Activated CD8-positive, alpha-beta T cell treated with anti-CD3 and anti-CD28 coated beads, Interleukin-2, amount 10 ng/mL, durations not matched to agents 7 days and 5 days (primary cell): ENCODE measurements at places on chromosomes 6 and 20. TPM values are rescaled to one million over a fixed set of nuclear protein-coding genes. Genes with fewer than 3 reads are reported as not detected.

Gene BTBD9
- total RNA-seq, result 12.4 TPM

Gene MYBL2
- total RNA-seq, result 132 TPM

Gene RFX6
- not detected for total RNA-seq

Gene NKX2-2
- total RNA-seq, result not detected

Gene CST7
- 47.5 TPM for total RNA-seq

Gene PHACTR1
- 0.47 TPM for total RNA-seq

Gene CST4
- not detected for total RNA-seq

Gene BPIFB6
- not detected for total RNA-seq

Gene SLC24A3
- not detected for total RNA-seq

Gene CLPSL1
- not detected for total RNA-seq

Gene NDUFAF5
- total RNA-seq, result 34.6 TPM

Gene TMC2
- total RNA-seq, result not detected

Gene AGPAT1
- total RNA-seq, result 40.4 TPM

Gene KHDC1
- total RNA-seq, result 6.8 TPM

Gene TFAP2D
- not detected for total RNA-seq

Gene NKAIN4
- not detected for total RNA-seq

Gene ABHD16B
- not detected for total RNA-seq

Gene ALDH8A1
- 0.45 TPM for total RNA-seq

Gene RIPPLY2
- not detected for total RNA-seq

Gene HTR1E
- total RNA-seq, result not detected

Gene REM1
- not detected for total RNA-seq

Gene SLC22A16
- total RNA-seq, result not detected

Gene TRERF1
- 11.8 TPM for total RNA-seq

Gene PSORS1C2
- not detected for total RNA-seq

Gene ESR1
- 0.71 TPM for total RNA-seq

Gene SMLR1
- total RNA-seq, result not detected

Gene VTA1
- 47.2 TPM for total RNA-seq

Gene TMEM74B
- total RNA-seq, result 1.1 TPM

Gene ELOVL4
- total RNA-seq, result 0.74 TPM

Gene GABRR1
- total RNA-seq, result not detected

Gene ZBTB12
- 1.8 TPM for total RNA-seq

Gene SCUBE3
- 0.03 TPM for total RNA-seq

Gene OXT
- total RNA-seq, result not detected

Gene ZBTB46
- total RNA-seq, result 0.10 TPM

Gene SLC17A9
- 57.8 TPM for total RNA-seq

Gene MAS1
- total RNA-seq, result not detected

Gene LY6G6F
- not detected for total RNA-seq

Gene SRMS
- not detected for total RNA-seq

Gene DDO
- total RNA-seq, result not detected

Gene OR2H2
- not detected for total RNA-seq

Gene FNDC1
- not detected for total RNA-seq

Gene ZSCAN12
- 11.4 TPM for total RNA-seq

Gene CCHCR1
- total RNA-seq, result 41.9 TPM

Gene TAF8
- 44.1 TPM for total RNA-seq

Gene KCNQ5
- 10.0 TPM for total RNA-seq

Gene CNPY3
- total RNA-seq, result 86.0 TPM

Gene HLA-DQA1
- 3.4 TPM for total RNA-seq

Gene RHAG
- total RNA-seq, result not detected

Gene RIMS1
- total RNA-seq, result not detected
